ENCODE measurements at places on chromosomes 12 and 14. TPM values are rescaled to one million over a fixed set of nuclear protein-coding genes. Genes with fewer than 3 reads are reported as not detected.

Gene OR4E2
- not detected for total RNA-seq

Gene FZD10
- total RNA-seq, result 0.24 TPM

Gene WNT1
- not detected for total RNA-seq

Gene CMA1
- total RNA-seq, result not detected

Gene CDH24
- total RNA-seq, result 23.7 TPM

Gene AQP5
- total RNA-seq, result 1.8 TPM

Gene ACSS3
- 15.9 TPM for total RNA-seq

Gene EEF1AKMT3
- 5.6 TPM for total RNA-seq

Gene SLC35E3
- 17.1 TPM for total RNA-seq

DNA sequence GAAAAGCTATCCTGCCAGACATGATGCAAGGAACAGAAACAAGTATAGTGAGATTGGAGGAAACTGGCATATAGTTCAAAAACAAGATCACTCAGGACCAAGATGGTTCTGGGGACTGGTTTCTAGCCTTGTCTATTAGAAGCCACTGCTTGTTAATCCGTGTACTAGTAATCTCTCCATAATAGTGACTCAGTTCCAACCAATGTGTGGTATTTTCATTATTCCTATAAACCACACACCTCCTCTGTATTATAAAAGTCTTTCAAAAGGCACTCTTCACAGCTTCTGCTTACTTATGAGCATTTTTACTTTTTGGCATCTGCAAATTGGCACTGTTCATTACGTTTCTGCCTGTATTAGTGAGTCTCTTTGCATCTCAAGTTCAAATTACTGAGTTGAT, 140.3 kb downstream of the SLC6A15 start:
- H3K4me1 ChIP-seq, result no peaks in the 10 kb centered on the region
- no peaks in the 10 kb centered on the region for H3K27me3 ChIP-seq
- no peak overlapping the region for H3K4me3 ChIP-seq
- no peak for DNase-seq
- no peaks in the 10 kb centered on the region for H3K36me3 ChIP-seq

GRCh38 chr14:20469890-20470602, 840 bp downstream of the PNP start:
- no peaks in the 10 kb centered on the region for H3K27me3 ChIP-seq
- H3K27ac ChIP-seq, result peak overlapping the region; percentile 95
- DNase-seq, result no peak
- peak overlapping the region; percentile 94 for H3K4me3 ChIP-seq

DNA sequence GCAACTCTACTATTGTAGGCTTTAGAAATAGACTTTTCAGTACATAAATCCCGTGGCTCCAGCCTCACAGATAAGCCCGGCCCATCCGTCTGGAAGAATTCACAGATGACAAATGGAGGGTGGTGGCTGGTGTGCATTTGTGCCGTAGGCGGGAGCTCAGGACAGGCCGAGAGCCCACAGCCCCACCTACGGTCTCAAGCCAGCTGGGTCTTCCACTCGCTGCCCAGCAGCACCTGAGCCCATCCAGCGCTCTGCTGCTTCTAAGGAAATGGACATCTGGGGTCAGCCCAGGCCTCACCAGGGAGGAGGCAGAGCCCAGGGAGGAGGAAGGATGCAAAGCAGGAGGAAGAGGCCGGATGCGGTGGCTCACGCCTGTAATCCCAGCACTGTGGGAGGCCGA, 72.8 kb downstream of the KIF26A start:
- H3K4me1 ChIP-seq, result peaks cover 2% of the 10 kb centered on the region
- no peaks in the 10 kb centered on the region for H3K36me3 ChIP-seq
- DNase-seq, result no peak

DNA sequence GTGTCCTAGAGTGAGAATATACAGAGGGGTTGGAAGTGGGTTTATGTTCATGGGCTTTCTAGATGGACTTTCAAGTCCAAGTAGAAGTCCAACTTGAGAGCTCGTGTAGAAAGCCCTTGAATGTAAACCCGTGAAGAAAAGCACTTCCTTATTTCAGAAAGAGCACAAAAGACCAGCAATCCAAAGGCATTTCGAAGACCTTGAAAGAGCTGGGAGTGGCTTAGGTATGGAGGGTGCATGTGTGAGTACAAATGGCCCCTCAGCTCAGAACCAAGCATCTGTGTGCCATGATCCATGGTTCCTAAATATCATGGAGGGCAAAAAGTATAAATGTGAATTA, 160.7 kb downstream of the ETV6 start:
- no peak for DNase-seq
- no peaks in the 10 kb centered on the region for H3K27me3 ChIP-seq
- no peak overlapping the region for H3K27ac ChIP-seq

DNA sequence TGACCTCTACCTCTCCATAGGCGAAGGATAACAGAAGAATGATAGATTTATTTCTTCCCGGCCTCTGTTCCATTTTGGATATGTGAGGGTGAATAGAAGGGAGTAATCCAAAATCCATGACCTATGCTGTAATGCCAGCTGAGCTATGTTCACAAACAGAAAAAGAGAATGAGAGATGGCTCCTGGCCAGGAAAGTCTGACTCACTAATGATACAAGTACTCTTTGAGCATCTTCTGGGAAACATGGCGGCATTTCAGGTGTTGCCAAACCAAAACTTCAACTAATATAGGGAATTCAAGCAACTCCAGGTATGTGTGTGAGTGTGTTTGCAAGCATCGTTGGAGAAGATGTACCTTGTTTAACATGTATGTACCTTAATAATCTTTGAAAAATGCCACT, 55.1 kb downstream of the MED13L start:
- DNase-seq, result no peak
- H3K27ac ChIP-seq, result no peak overlapping the region
- H3K4me3 ChIP-seq, result no peak overlapping the region
- peaks cover 1% of the 10 kb centered on the region for H3K36me3 ChIP-seq
- peaks cover 19% of the 10 kb centered on the region for H3K4me1 ChIP-seq

GRCh38 chr12:92656911-92657310, 45.9 kb upstream of the PLEKHG7 start:
- H3K27me3 ChIP-seq, result peaks cover 2% of the 10 kb centered on the region
- H3K27ac ChIP-seq, result no peak overlapping the region
- H3K4me3 ChIP-seq, result no peak overlapping the region
- no peaks in the 10 kb centered on the region for H3K36me3 ChIP-seq
- H3K4me1 ChIP-seq, result no peaks in the 10 kb centered on the region

- H3K36me3 ChIP-seq, result peaks cover 29% of the 10 kb centered on the region
- no peaks in the 10 kb centered on the region for H3K27me3 ChIP-seq
- peak overlapping the region; percentile 98 for H3K27ac ChIP-seq
- H3K4me3 ChIP-seq, result peak overlapping the region; percentile 96
- peaks cover 15% of the 10 kb centered on the region for H3K4me1 ChIP-seq
These were observed 34.4 kb downstream of the WBP11 start for GRCh38 chr12:14768823-14769405.

- DNase-seq, result no peak
- peaks cover 2% of the 10 kb centered on the region for H3K4me1 ChIP-seq
- no peak overlapping the region for H3K27ac ChIP-seq
- no peak overlapping the region for H3K4me3 ChIP-seq
- no peaks in the 10 kb centered on the region for H3K36me3 ChIP-seq
These were observed 101.3 kb downstream of the PTPRB start for GRCh38 chr12:70535896-70536374.

Data from progenitor cell of endocrine pancreas (in vitro differentiated cells).